Muscle of leg (tissue), 16 donors: ENCODE measurements at places on chromosomes 6 and 20. TPM values are rescaled to one million over a fixed set of nuclear protein-coding genes. Genes with fewer than 3 reads are reported as not detected.

DNA sequence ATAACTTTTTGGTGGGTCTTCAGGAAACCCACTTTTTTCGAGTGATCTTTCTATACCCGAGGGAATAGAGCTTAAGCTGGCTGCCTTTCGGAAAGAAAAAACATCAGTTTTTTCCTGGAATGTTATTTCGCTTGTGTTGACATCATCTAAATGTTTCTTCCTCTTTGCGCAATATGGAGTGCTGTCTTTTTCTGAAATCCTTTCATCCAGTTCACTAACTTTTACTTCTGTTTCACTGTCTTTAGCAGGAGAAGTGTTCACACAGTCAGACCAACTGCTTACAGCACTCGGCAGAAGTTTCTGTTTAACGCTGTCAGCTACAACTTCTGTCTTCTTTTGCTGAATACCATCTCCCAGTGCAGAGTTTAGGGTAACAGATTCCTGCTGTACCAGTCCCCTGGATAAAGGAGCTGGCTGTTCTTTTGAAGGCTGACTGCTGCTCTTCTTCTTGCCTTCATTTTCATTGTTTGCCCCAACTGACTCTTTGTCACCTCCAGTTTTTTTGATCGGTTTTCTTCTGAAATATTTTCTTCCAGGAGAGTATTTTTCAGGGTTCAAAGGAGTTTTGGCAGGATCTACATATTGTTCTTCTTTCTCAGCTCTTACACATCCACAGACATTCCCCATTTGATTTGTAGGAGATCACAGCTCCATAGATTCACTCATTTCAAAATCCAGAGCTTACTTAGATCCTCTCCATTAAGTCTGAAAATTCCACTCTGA, 50.0 kb upstream of the DST start:
- no peaks in the 10 kb centered on the region for H3K27me3 ChIP-seq
- peak overlapping the region; percentile 74 for H3K27ac ChIP-seq
- peak; percentile 77 for DNase-seq
- peak overlapping the region; percentile 14 for H3K4me3 ChIP-seq
- H3K36me3 ChIP-seq: peaks cover 3% of the 10 kb centered on the region
- peaks cover 3% of the 10 kb centered on the region for H3K4me1 ChIP-seq

- no peak overlapping the region for H3K4me3 ChIP-seq
- no peak for DNase-seq
- H3K36me3 ChIP-seq: no peaks in the 10 kb centered on the region
- no peak overlapping the region for H3K27ac ChIP-seq
- H3K4me1 ChIP-seq: no peaks in the 10 kb centered on the region
Measured at GRCh38 chr6:81485395-81485794, 267.1 kb downstream of the TENT5A start.

- no peaks in the 10 kb centered on the region for H3K27me3 ChIP-seq
- H3K4me1 ChIP-seq: no peaks in the 10 kb centered on the region
- DNase-seq: peak; percentile 100
- peak within 1 kb of the TSS; percentile 63 for H3K4me3 ChIP-seq
- no peaks in the 10 kb centered on the region for H3K36me3 ChIP-seq
Measured at GRCh38 chr6:118893807-118894424, at the start of gene ASF1A. ASF1A (plus strand) TSS chr6:118894152; CDS start chr6:118894414, 262 bp downstream.

GRCh38 chr20:52572687-52573086, 381.1 kb upstream of the ZFP64 start:
- no peaks in the 10 kb centered on the region for H3K27me3 ChIP-seq
- H3K4me1 ChIP-seq: no peaks in the 10 kb centered on the region
- H3K27ac ChIP-seq: no peak overlapping the region

DNA sequence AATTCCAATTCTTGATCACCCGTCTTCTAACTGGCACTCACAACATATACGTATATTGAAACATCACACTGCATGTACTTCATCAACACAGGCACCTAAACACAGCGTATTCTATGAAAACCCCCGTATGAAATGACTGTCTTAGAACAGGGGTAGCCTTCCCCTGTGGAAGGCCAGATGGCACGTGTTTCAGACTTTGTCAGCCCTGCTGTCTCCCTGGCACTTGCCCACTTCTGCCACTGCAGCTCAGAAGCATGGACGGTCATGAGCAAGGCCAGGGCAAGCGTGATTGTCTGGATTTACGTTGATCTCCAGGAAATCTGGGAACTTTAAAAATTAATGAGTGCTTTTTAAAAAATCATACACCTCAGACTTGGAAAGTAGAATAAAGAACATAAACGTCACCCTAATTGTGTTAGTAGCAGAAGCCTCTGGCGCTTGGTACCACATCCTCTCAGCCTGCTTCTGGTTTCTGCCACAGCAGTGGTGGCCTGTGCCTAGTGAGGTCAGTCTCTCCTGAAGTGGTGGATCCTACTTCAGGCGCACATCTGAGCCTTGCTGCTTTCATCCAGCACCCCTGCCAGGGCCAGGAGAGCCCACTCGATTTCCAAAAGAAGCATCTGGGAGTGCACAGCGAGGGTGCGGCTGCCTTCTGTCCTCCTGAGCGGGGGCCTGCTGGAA, 18.3 kb downstream of the PDE10A start:
- peaks cover 21% of the 10 kb centered on the region for H3K4me1 ChIP-seq
- H3K36me3 ChIP-seq: no peaks in the 10 kb centered on the region
- no peak overlapping the region for H3K4me3 ChIP-seq
- H3K27ac ChIP-seq: no peak overlapping the region
- no peaks in the 10 kb centered on the region for H3K27me3 ChIP-seq
- no peak for DNase-seq

- H3K4me3 ChIP-seq: no peak overlapping the region
- no peaks in the 10 kb centered on the region for H3K4me1 ChIP-seq
- no peaks in the 10 kb centered on the region for H3K36me3 ChIP-seq
- DNase-seq: peak; percentile 63
- H3K27me3 ChIP-seq: no peaks in the 10 kb centered on the region
Measured at GRCh38 chr20:53055367-53056067, 83.4 kb downstream of the TSHZ2 start.

The RIMS4 gene
- total RNA-seq: 5.7 TPM

The HSD17B8 gene
- total RNA-seq: 12.1 TPM

DNA sequence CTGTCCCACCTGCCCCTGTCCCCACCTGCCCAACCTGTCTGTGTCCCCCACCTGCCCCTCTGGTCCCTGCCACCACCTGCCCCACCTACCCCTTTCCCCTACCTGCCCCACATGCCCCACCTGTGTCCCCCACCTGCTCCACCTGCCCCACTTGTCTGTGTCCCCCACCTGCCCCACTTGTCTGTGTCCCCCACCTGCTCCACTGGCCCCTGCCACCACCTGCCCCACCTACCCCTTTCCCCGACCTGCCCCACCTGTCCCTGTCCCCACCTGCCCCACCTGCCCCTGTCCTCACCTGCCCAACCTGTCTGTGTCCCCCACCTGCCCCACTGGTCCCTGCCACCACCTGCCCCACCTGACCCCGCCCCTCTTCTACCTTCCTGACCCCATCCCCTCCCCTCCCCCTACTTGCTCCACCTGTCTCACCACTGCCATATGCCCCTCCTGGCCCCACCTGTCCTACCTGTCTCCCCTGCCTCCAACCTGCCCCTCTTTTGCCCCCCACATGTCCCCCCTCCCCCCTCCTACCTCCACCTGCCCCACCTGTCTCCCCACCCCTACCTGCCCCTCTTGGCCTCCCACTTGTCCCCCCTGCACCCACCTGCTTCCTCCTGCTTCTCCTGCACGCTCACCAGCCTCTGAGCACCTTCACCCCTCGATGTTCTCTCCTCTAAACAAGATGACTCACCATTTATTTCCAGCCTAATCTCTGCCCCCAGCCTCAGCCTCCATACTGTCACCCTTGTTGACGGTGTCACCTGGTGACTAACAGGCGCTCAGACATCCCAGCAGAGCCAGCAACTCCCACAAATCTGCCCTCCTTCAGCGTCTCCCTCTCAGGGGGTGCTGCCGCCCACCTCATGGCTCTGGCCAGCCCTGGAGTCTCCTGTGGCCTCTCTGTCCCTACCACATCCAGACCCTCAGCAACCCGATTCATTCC, 5.6 kb upstream of the MYT1 start:
- peaks cover 41% of the 10 kb centered on the region for H3K27me3 ChIP-seq
- H3K36me3 ChIP-seq: no peaks in the 10 kb centered on the region

DNA sequence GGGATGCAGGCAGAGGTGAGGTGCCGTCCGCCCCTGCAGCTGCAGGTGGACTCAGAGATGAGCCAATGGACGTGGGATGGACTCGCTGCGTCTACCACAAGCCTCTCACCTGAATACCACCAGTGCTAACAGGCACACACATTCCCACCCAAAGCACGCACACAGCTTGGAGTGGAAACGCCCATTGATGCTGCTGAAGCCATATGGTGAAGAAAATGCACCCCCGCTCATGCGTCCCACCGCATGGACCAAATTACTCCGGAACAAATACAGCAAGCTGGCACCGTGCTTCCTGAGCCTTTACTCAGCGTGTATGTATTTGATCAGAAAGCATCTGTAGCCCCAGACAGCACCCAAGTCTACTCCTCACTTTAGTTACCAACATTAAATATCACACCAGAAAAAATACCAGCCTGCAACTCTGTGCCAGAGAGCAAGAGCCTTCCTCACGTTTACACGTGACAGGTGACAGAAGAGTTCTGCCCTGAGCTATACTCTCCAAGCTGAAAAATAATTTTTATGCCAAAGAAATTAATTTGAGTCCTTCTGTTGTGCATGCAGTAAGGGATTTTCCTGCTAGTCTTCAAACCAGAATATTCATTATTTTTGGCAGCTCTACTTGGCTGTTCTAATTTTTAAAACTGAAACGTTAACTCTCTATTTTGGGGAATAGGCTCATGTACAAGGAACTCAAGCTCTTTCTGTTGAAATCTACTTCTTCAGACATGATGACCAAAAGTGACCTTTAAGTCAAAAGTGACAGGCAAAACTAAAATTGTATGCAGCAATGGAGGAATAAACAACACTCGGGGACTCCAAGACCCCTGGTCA, 58.2 kb upstream of the SYNDIG1 start:
- H3K4me1 ChIP-seq: no peaks in the 10 kb centered on the region
- no peaks in the 10 kb centered on the region for H3K36me3 ChIP-seq
- H3K4me3 ChIP-seq: no peak overlapping the region
- H3K27ac ChIP-seq: no peak overlapping the region
- peaks cover 4% of the 10 kb centered on the region for H3K27me3 ChIP-seq
- peak; percentile 33 for DNase-seq

- peaks cover 4% of the 10 kb centered on the region for H3K27me3 ChIP-seq
- no peaks in the 10 kb centered on the region for H3K4me1 ChIP-seq
- H3K27ac ChIP-seq: no peak overlapping the region
- peak; percentile 42 for DNase-seq
Measured at GRCh38 chr6:32685603-32686002, 19.1 kb upstream of the HLA-DQB1 start.

- H3K4me1 ChIP-seq: no peaks in the 10 kb centered on the region
- no peaks in the 10 kb centered on the region for H3K27me3 ChIP-seq
- no peak overlapping the region for H3K4me3 ChIP-seq
- H3K36me3 ChIP-seq: no peaks in the 10 kb centered on the region
Measured at GRCh38 chr6:63839485-63839884, 203.9 kb downstream of the PHF3 start.

The ZNF133 gene
- total RNA-seq: 23.9 TPM

The FHL5 gene
- total RNA-seq: 2.0 TPM

- no peaks in the 10 kb centered on the region for H3K36me3 ChIP-seq
- no peak for DNase-seq
- peaks cover 5% of the 10 kb centered on the region for H3K4me1 ChIP-seq
- H3K4me3 ChIP-seq: no peak overlapping the region
- H3K27ac ChIP-seq: no peak overlapping the region
Measured at GRCh38 chr6:165655191-165655590, 7.8 kb downstream of the PDE10A start.

- peaks cover 10% of the 10 kb centered on the region for H3K4me1 ChIP-seq
- H3K27me3 ChIP-seq: no peaks in the 10 kb centered on the region
- peak overlapping the region; percentile 99 for H3K4me3 ChIP-seq
- DNase-seq: peak; percentile 76
- peak overlapping the region; percentile 97 for H3K27ac ChIP-seq
Measured at GRCh38 chr6:35258858-35259193, 709 bp upstream of the ZNF76 start.

The QRSL1 gene
- 18.0 TPM for total RNA-seq

- H3K36me3 ChIP-seq: no peaks in the 10 kb centered on the region
- H3K27me3 ChIP-seq: no peaks in the 10 kb centered on the region
- no peak overlapping the region for H3K27ac ChIP-seq
- H3K4me1 ChIP-seq: no peaks in the 10 kb centered on the region
Measured at GRCh38 chr6:104526376-104526775, 333.3 kb downstream of the HACE1 start.

GRCh38 chr6:138609801-138610430, 110.6 kb upstream of the NHSL1 start:
- no peaks in the 10 kb centered on the region for H3K36me3 ChIP-seq
- no peak for DNase-seq
- no peaks in the 10 kb centered on the region for H3K4me1 ChIP-seq
- H3K27me3 ChIP-seq: no peaks in the 10 kb centered on the region

The OXT gene
- 0.66 TPM for total RNA-seq

DNA sequence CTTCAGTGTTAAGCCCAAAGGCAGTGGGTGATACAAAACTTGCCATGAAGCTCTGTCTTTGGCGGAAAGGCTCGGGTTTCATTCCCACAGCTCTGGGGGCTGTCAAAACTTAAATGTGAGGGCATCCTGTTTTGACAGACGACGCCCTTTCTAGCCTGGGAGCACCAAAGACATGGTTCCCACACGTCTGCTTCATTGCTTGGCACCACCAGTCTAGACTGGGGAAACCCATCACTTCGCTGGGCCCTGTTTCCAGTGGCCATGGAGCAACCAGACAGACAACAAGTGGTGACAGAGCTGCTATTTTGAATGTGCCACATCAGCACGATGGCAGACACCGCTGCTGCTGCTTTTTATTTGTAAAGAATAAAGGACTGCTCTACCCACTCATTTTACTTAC, 127.5 kb downstream of the SASH1 start:
- no peak overlapping the region for H3K4me3 ChIP-seq
- H3K27ac ChIP-seq: no peak overlapping the region
- peaks cover 13% of the 10 kb centered on the region for H3K36me3 ChIP-seq
- H3K4me1 ChIP-seq: peaks cover 16% of the 10 kb centered on the region
- DNase-seq: no peak

DNA sequence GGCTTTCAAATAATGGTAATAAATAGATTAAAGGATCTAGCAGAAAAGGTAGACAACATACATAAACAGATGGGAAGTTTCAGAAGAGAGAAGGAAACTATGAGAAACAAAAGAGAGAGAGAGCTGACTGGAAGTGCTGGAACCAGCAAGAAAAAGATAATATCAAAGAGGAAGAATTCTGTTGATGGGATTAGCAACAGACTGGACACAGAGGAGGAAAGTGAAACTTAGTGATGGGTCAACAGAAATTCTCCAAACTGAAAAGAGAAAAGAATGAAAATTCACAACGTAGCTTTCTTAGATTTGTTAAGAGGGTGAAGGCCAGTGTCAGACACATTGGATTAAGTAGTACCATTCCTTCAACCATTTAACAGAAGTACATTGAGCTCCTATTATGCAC, 48.3 kb upstream of the SIRPA start:
- H3K36me3 ChIP-seq: no peaks in the 10 kb centered on the region
- no peaks in the 10 kb centered on the region for H3K27me3 ChIP-seq
- no peak overlapping the region for H3K27ac ChIP-seq
- H3K4me1 ChIP-seq: peaks cover 16% of the 10 kb centered on the region
- DNase-seq: no peak
- H3K4me3 ChIP-seq: no peak overlapping the region

GRCh38 chr20:19625426-19625825, 132.6 kb upstream of the RIN2 start:
- H3K27ac ChIP-seq: peak overlapping the region; percentile 70
- no peak overlapping the region for H3K4me3 ChIP-seq
- H3K4me1 ChIP-seq: peaks cover 21% of the 10 kb centered on the region
- H3K36me3 ChIP-seq: no peaks in the 10 kb centered on the region
- peak; percentile 84 for DNase-seq

The IRAK1BP1 gene
- 4.8 TPM for total RNA-seq

GRCh38 chr6:4907602-4908001, 96.2 kb downstream of the RPP40 start:
- H3K27me3 ChIP-seq: no peaks in the 10 kb centered on the region
- peaks cover 18% of the 10 kb centered on the region for H3K36me3 ChIP-seq
- H3K4me1 ChIP-seq: peaks cover 9% of the 10 kb centered on the region
- no peak for DNase-seq
